ENCODE measurements at places on chromosomes 1 and 21.

DNA sequence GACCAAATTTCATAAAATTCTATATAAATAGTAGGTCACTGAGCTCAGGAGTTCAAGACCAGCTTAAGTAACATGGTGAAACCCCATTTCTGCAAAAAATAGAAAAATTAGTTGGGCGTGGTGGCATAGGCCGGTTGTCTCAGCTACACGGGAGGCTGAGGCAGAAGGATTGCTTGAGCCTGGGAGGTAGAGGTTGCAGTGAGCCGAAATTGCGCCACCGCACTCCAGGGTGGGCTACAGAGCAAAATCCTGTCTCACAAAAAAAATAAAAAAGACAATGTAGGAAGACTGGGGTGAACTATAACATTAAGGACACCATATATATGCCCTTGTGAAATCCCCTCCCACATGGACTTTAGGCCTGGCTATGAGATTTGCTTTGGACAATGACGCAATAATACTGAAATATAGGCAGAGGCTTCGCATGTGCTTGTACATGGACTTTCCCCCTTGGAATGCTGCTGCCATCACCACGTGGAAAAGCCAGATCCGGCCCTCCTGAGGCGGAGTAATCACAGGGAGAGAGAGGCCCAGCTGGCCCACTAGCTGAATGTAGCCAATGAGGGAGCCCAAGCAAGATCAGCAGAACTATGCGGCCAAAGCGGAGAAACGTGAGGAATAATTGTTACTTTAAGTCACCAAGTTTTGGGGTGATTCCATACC, 13.1 kb upstream of the USP1 start:
- no peak for DNase-seq

GRCh38 chr1:177442584-177442983, 271.8 kb downstream of the BRINP2 start:
- DNase-seq = no peak

GRCh38 chr1:89724369-89725010, 91.6 kb downstream of the LRRC8C start:
- DNase-seq = no peak

GRCh38 chr1:236844499-236845271, 49.6 kb downstream of the MTR start:
- DNase-seq = no peak

GRCh38 chr1:216293683-216294082, 129.6 kb downstream of the USH2A start:
- DNase-seq = no peak

GRCh38 chr1:204503122-204503912, 8.7 kb upstream of the PIK3C2B start:
- DNase-seq = peak; percentile 80

- no peak for DNase-seq
Measured at GRCh38 chr21:41953831-41954653, at the start of gene C2CD2. TSS of gene C2CD2 (minus strand) at chr21:41954018. CDS start at chr21:41953648, 370 bp downstream.

DNA sequence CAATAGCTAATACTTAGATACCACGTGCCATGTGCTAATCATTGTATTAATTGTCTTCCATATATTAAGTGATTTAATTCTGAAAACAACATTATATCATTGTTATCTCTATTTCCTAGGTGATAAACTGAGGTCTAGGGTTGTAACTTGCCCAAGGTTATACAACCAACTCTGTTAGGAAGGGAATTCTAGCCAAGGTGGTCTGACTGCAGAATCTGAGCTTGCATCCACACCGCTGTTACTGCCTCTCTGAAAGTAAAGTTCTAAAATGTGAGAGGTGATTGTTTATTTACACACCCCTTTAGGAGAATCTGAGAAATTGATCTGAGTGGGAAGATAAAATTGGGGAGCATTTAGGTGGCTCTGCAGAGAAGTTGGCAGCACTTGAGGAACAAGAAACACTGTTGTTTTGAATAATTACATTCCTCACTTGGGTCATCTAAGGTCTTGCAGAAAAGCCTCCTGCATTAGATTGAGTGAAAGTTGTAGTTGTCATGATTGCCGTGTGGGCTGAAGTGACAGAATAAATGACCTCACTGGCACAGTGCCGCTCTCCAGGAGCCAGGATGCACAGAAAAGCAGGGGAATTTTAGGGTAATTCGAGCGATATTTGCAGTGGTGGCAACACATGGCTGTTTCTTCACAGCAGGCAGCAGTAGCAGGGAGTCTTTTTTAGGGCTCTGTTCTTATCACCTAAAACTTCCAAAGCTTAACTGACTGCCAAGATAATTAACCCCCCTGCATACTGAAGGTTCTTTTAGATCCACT, 121.7 kb downstream of the ADGRL4 start:
- no peak for DNase-seq

DNA sequence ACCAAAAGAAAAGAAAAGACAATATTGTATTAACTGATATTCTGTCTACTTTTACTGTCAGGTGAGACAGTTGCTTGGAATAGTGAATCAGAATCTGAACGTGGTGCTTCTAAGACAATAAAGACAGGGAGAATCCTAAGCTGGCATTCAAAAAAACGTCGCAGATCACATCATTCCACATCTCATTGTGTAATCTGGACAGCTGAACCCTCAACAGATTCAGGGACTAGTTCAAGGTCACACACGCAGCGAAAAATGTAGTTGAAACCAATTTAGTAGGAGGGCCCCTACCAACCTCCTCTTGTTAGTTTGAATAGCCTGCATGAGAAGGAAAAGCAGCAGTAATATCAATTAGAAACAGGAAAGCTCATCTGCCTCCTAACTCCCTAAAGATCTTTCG, 46.4 kb upstream of the KRTAP19-8 start:
- DNase-seq = no peak
